ENCODE measurements at places on chromosomes 4 and X. TPM values are rescaled to one million over a fixed set of nuclear protein-coding genes. Genes with fewer than 3 reads are reported as not detected.

GRCh38 chrX:39650768-39651347 is 446.9 kb downstream of the BCOR start:
- no peaks in the 10 kb centered on the region for H3K36me3 ChIP-seq
- DNase-seq, result no peak
- no peak overlapping the region for H3K4me3 ChIP-seq
- no peak overlapping the region for H3K27ac ChIP-seq

Gene ADH4
- not detected for total RNA-seq

GRCh38 chr4:122293374-122294365 is 85.1 kb upstream of the ADAD1 start:
- no peak overlapping the region for H3K27ac ChIP-seq
- H3K4me1 ChIP-seq, result no peaks in the 10 kb centered on the region
- no peaks in the 10 kb centered on the region for H3K27me3 ChIP-seq

- H3K36me3 ChIP-seq, result no peaks in the 10 kb centered on the region
- no peaks in the 10 kb centered on the region for H3K27me3 ChIP-seq
- no peak overlapping the region for H3K27ac ChIP-seq
- H3K4me3 ChIP-seq, result no peak overlapping the region
- DNase-seq, result no peak
Measured at GRCh38 chr4:156100651-156101050, 147.0 kb upstream of the CTSO start.

Data from activated CD4-positive, alpha-beta memory T cell treated with anti-CD3 and anti-CD28 coated beads for 36 hours (primary cell).